ENCODE measurements at places on chromosomes 6 and 20.
A peak's percentile ranks its signal among the peaks of the same experiment; 100 is the strongest.

- peak; percentile 31 for DNase-seq
Observed at GRCh38 chr6:56541030-56541600, 101.6 kb downstream of the DST start.

- no peak for DNase-seq
Observed at GRCh38 chr6:112639391-112639831, 292.3 kb downstream of the RFPL4B start.

DNA sequence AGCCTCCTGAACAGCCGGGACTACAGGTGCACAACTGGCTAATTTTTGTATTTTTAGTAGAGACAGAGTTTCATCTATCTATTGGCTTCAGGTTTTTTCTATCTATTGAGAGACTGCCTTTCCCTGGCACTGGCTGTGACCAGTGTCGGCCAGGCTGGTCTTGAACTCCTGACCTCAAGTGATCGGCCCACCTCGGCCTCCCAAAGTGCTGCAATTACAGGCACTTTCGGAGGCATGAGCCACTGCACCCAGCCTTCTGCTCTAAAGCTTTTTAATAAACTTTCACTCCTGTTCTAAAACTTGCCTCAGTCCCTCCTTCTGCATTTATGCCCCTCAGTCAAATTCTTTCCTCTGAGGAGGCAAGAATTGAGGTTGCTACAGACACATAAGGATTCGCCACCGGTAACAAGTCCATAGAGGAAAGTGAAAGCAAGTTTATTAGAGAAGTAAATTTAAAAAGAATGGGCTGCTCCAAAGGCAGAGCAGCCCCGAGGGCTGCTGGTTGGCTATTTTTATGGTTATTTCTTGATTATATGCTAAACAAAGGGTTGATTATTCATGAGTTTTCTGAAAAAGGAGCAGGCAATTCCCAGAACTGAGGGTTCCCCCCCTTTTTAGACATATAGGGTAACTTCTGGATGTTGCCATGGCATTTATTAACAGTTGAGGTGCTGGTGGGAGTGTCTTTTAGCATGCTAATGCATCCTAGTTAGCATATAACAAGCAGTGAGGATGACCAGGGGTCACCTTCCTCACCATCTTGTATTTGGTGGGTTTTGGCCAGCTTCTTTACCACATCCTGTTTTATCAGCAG, 44.8 kb upstream of the RNGTT start:
- DNase-seq, result no peak

DNA sequence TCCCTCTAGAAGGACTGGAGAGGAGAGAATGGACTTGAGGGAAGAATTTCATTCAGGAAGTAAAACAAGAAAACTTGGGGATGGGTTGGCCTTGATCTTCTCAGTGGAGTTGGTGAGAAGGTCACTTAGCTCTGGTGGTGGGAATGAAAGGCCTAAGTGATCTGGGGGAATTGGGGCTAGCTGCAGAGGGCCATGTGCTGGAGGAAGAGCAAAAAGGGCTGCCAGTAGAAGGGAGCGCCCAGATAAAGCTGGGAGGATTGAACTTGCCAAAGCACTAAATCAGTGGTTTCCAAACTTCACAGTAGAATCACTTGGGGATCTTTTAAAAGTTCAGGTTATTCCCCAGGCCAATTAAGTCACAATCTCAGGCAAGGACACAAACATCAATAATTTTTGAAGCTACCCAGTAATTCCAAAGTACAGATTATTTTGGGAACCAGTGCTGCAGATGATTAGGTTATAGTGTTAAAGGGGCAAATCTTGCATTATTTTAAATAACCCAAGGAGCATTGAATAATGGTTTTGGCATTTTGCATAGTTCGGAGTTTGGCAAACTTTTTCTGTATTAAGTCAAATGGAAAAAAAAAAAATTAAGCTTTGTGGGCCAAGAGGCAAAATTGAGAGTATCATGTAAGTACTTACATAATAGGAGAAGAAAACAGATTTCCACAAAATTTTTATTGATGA, 36.5 kb upstream of the RFPL4B start:
- no peak for DNase-seq

DNA sequence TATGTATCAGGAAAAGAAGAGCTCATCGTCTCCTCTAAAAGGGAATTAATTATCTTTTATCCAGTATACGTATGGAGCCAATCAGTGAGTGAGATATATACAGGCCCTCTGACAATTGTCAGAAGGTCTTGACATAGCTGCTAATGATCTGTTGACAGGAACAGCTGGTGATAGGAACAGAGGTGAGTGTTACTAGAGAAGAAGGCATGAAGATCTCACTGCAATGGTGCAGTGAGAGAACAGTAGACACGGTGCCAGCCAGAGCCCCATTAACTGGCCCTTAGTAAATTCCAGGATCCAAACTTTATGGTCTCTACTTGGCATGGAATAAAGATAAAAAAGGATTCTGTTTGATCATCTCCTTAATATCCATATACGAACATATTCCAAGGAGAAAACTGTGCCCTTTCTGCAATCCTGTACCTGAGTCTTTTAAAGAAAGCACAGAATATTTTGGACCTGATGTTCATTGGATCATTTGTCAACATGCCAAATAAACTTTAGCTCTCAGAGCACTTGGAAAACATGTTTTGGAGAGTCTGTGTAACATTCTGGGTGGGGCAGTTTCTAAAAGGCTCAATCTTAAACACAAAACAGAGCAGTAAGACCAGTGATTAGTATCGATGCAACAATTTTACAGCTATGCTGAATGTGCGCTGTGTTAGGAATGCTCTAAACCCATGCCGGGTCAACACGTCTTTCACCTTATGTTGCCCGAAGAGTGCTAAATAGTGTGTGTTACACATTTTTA, 135.8 kb upstream of the CITED2 start:
- no peak for DNase-seq

GRCh38 chr6:73263570-73263909, 544 bp upstream of the KHDC1 start:
- no peak for DNase-seq

- DNase-seq, result no peak
Observed at GRCh38 chr6:170416959-170417606, 110.5 kb downstream of the FAM120B start.

DNA sequence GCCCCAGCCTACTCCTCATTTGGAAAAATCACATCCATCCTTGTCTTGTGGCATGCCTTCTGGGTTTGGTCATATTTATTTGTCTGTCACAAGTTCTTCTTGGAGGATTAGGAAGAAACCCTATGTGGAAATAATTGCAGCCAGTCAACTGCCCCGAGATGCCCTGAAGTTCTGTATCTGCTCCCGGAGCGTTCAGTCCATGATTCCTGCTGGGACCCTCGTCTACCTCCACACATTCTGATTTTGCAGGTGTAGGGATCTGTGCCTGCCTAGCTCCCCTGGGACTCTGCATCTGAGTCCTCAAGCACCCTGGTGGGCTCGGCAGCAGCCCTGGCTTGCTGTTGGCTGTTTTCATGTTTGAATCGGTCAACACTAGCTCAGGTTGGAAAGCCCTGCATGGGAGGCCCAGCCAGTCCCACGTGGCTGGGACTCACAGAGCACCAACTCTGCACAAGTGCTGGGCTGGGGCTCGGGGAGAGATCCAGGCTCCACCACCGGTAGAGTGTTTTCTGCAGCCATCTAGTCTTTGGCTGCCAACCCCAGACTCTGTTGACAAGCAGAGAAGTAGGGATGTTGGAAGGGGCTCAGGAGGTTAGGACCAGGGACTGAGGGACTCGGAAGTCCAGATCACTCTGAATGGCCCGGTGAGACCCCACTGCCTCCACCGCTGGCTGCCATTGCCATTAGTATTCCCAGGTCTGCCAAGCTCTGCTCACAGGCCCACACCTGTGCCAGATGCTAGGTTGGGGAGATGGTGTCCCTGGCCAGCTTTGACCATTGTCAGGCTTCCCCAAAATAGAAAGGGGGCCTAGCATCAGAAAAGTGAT, 183.5 kb upstream of the CST7 start:
- DNase-seq, result no peak

GRCh38 chr20:37388831-37389230, 42.9 kb downstream of the SRC start:
- no peak for DNase-seq

DNA sequence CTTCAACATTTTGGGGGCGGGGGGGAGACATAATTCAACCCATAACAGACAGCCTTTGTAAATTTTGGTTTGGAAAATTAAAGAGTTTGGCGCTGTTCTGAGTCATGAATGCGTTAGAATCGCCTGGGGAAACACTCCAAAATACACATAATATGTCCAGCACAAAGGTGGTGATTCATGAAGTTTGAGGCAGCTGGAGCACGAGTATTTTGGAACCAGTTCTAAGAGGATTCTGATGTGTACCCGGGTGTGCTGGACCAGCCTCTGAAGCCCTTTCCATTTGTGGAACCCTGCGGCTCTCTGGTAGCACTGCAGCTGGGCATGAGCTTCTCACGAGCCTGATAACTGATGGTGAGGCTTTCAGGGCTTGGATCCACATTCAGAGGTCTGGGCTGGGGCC, 4.7 kb downstream of the GMPR start:
- peak; percentile 77 for DNase-seq

DNA sequence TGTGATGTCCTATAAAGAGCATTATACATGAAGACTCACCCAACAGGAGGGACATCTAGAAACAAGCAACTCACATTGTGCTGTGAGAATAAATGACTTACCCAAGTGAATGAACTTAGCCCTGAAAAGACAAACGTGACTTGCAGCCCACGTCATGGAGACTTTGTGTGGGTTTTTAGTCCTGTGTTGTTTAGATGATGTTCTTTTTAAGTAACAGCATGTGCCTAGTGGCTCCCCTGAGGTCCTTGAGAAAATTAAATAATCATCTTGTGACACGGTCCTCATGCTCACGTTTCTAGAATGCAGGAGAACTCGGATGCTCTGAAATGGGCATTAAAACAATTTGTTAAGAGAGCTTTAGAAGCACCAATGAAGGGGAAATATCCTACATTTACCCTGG, 165.1 kb downstream of the SASH1 start:
- no peak for DNase-seq

GRCh38 chr20:63095718-63096654, 89.2 kb upstream of the BHLHE23 start:
- DNase-seq, result no peak

GRCh38 chr6:126181173-126181741, 158.7 kb upstream of the CENPW start:
- no peak for DNase-seq

DNA sequence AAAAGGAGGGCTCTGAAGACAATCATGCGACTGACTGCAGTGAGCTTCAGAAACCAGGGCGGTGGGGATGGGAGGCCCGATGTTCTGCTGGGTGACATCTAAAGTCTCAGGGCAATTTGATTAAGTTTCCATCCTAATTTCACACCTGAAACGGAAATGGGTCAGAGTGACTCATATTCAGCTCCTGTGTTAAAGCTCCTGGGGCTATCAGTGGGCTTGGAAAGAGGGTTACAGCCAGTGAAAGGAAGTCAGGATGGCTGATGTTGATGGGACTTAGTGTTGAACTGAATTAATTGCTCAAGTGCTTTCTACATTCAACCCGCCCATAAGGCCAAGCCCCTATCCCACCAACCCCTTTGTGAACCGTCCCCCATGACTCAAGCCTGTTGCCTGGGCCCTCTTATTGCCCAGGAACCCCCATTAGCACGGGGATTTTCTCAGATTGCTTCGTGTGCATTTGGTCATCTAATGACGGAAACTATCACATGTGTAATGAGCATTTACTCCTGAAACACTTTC, 47.1 kb upstream of the TBC1D7 start:
- DNase-seq, result peak; percentile 35

GRCh38 chr20:48148916-48149672, 363.8 kb upstream of the SULF2 start:
- DNase-seq, result no peak

- peak; percentile 7 for DNase-seq
Observed at GRCh38 chr20:39112178-39112743, 150.1 kb downstream of the DHX35 start.

Measured in Daoy (cell line).